ENCODE measurements at places on chromosomes 16 and 17.
A peak's percentile ranks its signal among the peaks of the same experiment; 100 is the strongest.

DNA sequence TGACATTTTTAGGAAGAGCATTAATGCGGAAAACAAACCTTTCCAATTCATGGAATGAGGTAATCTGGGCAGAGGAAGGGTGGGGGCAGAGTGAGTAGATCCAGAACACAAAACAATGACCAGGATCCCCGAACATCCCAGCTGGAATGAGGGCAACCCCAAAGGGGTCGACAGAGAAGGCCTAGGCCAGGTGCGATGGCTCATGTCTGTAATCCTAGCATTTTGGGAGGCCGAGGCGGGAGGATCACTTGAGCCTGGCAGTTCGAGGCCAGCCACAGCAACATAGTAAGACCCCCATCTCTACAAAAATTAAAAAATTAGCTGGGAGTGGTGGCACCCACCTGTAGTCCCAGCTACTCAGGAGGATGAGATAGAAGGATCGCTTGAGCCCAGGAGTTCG is 64.7 kb downstream of the ZFHX3 start:
- no peak for DNase-seq

DNA sequence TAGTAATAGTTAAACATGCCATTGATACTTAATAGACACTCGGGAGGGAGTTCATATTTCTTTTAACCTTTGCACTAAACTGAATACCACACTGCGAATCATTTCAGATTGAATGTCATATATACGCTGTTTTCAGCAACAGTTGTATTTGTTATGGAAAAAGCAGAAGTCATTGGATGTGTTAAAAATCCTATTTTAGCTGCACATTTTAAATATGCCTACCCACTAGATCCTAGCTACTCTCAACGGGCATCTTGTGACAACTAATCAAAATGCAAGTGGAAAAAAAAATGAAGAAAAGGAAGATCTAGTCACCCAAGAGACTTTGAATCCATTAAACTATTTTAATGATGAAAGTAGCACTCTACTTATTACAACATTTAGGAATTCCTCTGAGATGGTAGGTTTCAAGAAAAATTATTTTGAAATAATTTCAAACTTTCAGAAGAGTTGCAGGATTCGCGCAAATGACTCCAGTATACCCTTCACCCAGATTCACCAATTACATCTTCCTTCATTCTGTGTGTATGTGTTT is 51.4 kb upstream of the MNT start:
- DNase-seq = no peak

DNA sequence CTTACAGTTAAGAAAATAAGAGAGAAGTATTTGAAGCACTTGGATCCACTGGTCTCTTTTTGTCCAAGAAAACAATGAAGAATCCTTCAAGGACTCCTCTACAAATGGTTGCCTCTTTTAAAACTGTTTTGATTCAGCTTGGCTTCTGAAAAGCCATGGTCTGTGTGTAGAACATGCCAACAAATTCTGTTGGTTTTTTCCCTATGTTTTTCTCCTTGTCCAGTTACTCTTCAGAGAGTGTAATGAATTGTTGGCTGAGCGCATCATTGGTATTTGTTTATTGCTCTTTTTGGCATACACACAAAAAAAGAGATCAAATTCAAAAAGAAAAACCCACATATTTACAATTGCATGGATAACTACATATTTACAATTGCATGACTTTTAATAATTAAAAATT is at the start of gene ABCA10:
Gene ABCA10, minus strand, starts transcription at position 249 of the 400 bp plus-strand sequence. CDS start 3,466 bp downstream, outside the sequence.
- no peak for DNase-seq

GRCh38 chr17:49452201-49452600 is 37.5 kb upstream of the PHB1 start:
- no peak for DNase-seq

DNA sequence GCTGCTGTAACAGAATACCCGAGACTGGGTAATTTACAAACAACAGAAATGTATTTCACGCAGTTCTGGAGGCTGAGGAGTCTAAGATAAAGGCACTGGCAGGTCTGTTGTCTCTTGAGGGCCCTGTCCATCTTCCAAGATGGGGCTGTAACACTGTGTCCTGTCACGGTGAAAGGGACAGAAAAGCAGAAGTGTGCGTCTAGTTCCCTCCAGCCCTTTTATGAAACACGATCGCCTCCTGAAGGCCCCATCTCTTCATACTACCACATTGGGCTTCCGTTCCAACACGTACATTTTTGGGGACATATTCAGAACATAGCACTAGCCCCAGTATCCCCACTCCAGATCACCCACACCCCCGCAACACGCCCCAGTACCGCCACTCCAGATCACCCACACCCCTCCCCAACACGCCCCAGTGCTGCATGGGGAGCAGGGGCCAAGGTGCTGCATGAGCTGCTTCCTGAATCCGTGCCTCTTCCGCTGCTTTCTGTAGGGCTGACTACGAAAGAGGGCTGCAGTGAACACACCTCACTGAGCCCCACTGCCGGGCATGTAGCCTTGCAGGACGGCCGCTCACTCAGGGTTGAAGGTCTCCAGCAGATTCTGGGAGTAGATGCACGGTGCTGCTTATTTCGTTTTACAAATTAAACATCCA is 91.9 kb downstream of the RPTOR start:
- no peak for DNase-seq

DNA sequence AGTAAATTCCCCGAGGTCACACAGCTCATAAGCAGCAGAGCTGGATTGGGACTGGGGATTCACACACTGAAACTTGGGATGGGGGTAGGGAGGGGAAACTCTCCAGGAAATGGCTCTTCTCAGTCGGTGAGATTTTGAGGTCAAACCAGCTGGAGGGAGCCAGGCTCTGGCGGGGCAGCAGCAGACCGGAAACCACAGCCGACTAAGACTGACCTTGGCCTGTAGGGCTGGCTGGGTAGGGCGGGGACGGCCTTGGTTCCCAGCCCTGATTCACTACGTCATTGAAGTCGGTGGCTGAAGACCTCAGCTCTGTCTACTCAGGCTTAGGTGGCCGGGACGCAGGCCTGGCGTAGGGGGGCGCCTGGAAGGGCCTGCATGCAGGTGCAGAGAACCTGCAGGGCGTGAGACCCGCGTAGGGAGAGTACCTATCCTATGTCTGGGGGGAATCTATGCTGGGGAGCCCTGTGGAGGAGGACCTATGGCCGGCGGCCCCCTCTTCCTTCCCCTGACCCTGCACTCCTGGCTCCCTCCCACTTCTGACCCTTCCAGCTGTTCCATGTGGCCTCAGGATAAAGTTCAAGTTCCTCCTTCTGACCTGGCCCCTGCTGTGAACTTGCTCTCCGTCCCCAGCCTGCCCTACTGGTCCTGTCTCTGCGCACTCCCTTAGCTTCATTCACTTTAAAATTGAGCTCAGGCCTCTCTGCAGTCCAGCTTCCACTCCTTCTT is 11.9 kb upstream of the SLC4A1 start:
- DNase-seq = no peak

GRCh38 chr17:1126801-1127550 is 52.8 kb downstream of the ABR start:
- DNase-seq = no peak

- no peak for DNase-seq
Observed at GRCh38 chr17:64500487-64500859, 3.6 kb upstream of the POLG2 start.

DNA sequence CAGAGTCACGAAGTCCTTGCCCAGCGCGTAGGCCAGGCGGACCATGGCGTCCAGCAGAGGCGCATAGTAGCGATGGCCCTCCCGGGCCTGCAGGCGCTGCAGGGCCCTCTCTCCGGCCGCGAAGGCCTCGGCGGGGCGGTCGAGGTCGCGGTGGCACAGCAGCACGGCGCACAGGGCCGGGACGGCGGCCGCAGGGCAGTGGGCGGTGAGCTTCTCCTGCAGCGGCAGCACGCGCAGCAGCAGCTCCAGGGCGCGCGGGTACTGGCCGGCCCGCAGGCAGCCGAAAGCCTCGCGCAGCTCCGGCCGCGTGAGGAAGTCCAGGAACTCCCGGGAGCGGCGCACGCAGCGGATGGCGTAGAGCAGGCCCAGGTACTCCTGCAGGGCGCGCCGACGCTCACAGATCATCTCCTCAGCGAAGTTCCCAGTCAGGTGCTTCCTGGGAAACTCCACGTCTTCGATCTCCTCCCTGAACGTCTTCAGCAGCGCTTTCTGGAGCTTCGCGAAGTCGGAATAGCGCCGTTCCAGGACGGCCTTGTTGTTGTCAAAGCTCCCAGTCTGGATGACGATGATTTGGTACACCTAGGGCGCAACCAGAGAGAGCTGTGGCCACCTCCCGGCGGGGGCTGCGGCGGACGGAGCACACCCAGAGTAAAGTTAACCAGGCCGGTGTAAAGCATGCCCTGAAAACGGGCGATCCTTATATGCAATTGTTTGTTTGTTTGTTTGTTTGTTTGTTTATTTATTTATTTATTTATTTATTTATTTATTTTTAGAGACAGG is 7.4 kb downstream of the SNX20 start:
- no peak for DNase-seq

GRCh38 chr17:82470065-82470464 is 11.5 kb downstream of the NARF start:
- DNase-seq = no peak

DNA sequence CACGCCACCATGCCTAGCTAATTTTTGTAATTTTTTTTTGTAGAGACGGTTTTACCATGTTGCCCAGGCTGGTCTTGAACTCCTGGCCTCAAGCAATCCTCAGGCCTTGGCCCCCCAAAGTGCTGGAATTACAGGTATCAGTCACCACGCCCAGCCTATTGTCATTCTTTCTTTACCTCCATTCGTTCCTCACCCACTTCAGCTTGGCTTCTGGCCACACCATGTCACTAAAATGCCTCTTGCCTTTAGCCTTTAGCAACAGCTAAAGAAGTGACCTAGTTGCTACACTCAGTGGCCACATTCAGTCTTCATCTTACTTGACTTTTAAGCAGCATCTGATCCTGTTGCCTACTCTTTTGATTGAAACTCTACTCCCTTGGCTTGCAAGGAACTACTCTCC is 3.6 kb upstream of the LRRC75A start:
- no peak for DNase-seq

- DNase-seq = peak; percentile 52
Observed at GRCh38 chr17:29116804-29117753, 63.1 kb downstream of the MYO18A start.

DNA sequence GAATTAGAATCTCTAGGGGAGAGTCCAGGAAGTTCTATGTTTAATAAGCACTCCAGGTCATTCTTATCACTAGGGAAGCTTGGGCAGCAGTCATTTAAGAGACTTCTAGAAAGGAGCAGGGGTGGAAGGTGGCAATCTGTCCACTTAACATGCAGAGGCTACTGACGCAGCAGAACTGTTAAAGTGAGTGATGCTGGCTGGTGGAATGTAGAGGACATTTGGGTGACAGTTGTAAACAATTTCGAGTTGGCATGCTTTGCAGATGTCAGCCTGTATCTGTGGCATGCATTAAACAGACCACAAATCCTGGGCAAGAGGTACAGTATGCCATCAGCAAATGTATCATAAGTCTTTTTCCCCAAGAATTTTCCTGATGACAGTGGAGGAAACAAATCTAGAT is 40.5 kb upstream of the HS3ST3A1 start:
- no peak for DNase-seq

DNA sequence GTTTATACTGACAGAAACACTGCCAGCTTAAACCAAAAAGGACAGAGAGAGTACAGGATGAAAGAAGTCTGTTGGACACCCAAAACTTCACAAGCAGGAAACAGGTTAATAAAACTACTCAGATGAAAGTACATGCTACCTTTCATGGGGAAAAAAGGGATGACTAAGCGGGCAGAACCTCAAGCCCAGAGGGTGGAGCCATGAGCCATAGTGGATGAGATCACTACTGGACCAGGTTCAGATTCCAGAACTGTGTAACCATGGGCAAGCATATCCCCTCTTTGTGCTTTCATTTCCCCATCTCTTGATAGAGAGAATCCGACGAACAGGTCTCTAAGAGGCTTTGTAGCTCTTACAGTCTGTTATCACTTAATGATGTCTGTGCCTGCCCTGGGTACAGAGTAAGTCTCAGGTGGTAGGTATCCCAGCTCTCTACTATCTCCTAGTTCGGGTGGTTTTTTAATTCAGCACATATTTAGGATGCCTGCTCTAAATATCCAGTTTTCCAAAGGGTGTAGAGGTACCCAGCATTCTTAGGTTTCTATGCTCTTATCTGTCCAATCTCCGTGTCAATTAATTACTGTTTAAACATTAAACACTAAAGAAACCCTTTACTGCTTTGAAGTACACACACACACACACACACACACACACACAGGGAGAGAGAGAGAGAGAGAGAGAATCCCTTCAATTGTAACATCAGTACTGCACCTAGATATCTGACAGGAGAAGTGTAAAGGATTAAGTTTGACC is 206.7 kb downstream of the ZNF423 start:
- DNase-seq = no peak

DNA sequence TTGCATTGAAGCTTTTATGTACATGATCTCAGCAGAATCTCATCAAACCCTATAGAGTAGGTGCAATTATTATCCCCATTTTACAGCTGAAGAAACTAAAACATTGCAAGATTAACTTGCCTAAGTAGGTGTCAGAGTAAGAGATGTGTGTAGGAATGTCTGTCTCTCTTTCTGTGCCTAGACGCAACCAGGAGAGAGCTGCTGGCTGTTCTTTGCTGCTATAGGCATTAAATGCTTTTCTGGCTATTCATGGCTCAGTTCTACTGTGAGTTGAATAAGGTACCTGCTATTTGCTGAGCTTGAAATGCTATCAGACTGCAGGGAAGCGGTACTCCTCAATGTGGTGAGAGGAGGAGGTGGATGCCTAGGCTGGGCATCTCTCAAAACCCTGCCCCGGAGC is 17.0 kb downstream of the IRX5 start:
- DNase-seq = no peak

- no peak for DNase-seq
Observed at GRCh38 chr17:33451221-33451620, 158.1 kb upstream of the ASIC2 start.

- no peak for DNase-seq
Observed at GRCh38 chr16:56355221-56355620, 70.1 kb downstream of the AMFR start.

DNA sequence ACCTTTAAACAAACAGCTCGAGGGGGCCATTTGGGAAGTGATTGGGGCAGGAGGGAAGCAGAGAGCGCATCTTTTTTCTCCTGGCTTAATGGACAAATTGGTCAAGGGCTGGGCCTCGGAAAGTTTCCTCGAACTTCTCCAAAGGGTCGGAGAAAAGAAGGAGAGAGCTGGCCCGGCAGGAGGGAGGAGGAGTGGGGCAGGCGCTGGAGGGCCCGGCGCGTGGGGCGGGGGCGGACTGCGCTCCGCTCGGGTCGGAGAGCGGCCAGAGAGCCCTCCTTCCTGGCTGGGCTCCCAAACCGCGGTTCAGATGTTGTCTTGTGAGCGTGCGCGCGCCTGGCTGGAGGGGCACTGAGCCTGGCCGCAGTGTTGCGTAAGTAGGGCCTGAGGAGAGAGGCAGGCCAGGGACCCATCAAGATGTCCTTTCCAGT is 1.2 kb downstream of the MMP2 start:
- no peak for DNase-seq

- no peak for DNase-seq
Observed at GRCh38 chr17:12085076-12085949, 64.6 kb downstream of the MAP2K4 start.
